Ovary (tissue), 10 donors: ENCODE measurements at places on chromosomes 3 and 15. TPM values are rescaled to one million over a fixed set of nuclear protein-coding genes. Genes with fewer than 3 reads are reported as not detected.

The GOLGA6B gene
- total RNA-seq, result not detected

The C3orf85 gene
- total RNA-seq, result not detected

The PRSS50 gene
- total RNA-seq, result 0.40 TPM

The TCF12 gene
- 128 TPM for total RNA-seq

The TMEM212 gene
- total RNA-seq, result 5.5 TPM

The COL6A5 gene
- total RNA-seq, result not detected

The SLC9C1 gene
- 0.30 TPM for total RNA-seq

The CATSPER2 gene
- total RNA-seq, result 3.8 TPM

The GOLGA6L7 gene
- total RNA-seq, result not detected

The TMEM207 gene
- total RNA-seq, result not detected

The TP63 gene
- 0.18 TPM for total RNA-seq
